ENCODE measurements at places on chromosomes 2 and 18.

DNA sequence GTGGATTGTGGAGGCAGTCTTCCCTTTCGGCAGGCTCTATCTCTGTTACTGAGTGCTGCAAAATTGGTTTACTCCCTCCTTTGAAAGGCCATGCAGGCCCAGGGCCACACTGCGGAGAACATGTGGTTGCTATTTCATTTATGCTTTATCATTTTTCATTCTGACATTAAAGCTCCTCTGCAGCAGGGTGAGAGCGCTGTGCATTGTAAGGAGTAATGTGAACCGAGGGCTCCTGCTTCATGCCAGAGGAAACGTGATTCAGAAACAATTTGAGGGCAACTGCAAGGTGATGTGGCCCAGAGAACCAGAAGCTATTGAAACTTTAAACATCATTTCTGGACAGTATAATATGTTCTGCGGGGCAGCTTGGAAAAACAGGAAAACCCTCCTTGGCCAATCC, 341.6 kb upstream of the NT5C1B start:
- DNase-seq = no peak

GRCh38 chr2:38301340-38301968, 75.6 kb downstream of the ATL2 start:
- DNase-seq = no peak

DNA sequence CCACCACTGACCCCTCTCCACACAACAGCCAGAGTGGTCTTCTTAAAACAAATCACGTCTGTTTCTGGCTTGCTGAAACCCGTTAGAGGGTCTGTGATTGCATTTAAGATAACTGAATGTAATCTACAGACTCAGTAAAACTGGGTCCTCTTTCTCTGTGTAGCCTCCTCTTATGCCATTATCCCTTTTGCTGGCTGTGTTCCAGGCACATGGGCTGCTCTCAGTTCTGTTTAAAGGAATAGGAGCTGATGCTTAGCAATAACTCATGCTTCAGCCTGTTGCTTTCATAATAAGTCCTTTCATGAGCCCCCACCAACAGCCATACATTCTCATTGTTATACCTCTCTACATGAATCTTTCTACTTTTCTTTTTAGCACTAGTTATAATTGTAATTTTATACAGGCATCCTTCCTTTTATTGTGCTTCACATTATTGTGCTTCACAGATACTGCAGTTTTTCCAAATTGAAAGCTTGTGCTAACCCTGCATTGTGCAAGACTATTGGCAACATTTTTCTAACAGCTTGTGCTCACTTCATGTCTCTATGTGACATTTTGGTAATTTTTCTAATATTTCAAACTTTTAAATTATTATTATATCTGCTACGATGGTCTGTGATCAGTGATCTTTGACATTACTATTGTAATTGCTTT, 782.6 kb downstream of the MBD2 start:
- DNase-seq = no peak

DNA sequence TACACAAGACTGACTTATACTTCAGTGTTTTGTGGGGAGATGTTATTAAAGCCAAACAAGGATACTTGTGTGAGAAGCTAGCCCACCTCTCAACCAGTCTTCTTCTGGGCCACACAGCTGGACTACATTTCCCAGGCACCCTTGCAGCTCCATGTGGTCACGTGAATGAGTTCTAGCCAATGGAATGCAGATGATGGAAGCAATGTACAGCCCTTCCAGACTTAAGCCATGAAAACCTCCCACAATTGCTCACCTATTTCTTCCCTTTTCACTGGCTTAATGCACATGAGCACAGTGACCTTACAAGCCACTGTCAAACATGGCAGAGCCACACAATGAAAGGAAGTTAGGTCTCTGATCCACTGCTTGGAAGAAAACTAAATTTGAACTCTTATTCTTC, 20.4 kb upstream of the FEZ2 start:
- DNase-seq = no peak

DNA sequence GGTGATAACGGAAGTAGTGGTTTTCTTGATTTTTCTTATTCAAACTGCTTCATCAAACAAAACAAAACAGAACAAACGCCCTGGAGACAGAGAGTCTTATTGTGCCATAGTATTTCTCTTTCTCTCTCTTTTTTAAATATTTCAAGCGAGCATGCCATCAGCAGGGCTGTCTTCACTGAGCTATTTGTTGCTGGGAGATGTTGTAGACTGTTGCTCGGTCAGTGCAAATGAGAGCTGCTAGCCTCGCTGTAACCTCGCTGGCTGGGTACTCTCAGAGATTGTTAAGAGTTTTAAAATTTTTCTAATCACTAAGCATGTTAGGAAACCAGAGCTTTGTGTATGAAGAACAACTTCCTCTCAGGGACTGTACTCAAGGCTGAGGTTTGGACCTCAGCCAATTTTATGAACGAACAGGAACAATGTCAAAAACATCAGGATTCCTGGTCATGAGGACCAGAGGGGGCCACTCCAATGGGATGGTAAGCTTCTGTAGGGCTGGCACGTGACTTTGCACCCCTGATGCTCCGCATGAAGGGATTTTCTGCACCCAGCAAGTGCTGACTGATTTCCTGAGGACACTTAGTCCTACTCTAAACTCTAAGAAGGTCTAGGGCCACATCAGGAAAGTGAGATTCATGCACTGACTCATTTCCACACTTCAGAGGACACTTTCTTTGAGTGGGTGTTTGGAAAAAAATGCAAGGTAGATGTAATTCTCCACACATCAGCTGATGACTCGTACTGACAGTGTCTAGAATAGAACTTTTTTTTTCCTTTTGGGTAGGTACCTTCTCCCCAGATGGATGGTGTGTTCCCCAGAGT, 59.8 kb upstream of the IL1R1 start:
- no peak for DNase-seq

DNA sequence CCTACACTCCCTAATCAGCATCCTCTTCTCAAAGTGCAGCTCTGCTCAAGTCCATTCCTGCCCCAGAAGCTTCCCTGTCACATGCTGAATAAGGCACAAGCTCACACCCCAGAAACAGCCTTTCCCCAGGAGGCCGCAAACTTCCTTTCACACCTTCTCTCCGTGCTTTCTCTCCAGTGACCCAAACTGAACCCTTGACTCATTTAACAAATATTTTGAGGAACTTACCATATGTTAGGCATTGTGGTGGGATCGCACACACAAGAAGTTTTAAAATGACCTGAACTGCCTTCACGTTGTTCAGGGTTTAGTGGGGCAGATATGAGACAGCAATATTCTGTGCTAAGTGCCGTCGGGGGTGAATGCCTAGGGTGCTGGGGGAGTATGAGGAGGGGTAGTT, 161.3 kb downstream of the INSIG2 start:
- DNase-seq = no peak

- no peak for DNase-seq
These were observed 179.5 kb downstream of the EIPR1 start for GRCh38 chr2:3198119-3198518.

GRCh38 chr2:26854283-26854827, 6.4 kb downstream of the DPYSL5 start:
- no peak for DNase-seq

- DNase-seq = no peak
These were observed 531.0 kb upstream of the SETBP1 start for GRCh38 chr18:44149706-44150105.

DNA sequence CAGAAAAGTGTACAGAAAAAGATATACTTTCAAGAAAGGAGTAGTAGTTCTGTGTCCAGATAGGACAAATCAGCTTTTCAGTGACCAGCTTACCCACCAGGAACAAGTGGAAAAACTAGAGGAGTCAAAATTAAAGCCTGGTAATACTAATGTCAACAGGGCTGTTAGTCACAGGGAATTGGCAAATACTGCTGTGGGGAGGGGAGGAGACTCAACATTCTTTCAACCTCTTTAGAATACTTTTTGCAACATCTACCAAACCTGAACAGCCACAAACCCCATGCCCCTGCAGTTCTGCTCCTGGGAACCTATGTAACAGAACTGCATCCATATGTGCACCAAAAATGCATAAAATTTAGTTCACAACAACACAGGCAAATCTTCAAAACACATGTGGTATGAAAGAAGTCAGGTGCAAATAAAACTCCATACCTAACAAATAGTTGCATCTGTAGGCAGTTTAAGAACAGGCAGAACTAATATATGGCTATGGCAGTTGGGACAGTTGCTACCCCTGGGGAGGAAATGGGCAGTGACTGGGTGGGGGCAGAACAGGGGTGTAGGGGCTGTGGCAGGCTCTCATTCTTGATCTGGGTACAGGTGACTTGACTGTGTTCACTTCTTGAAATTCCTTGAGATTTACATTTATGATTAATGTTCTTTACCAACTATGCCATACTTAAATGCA, 9.7 kb downstream of the CMPK2 start:
- DNase-seq = no peak

Measured in activated CD8-positive, alpha-beta memory T cell treated with anti-CD3 and anti-CD28 coated beads for 1 hour (primary cell).